ENCODE measurements at places on chromosomes 12 and 14. TPM values are rescaled to one million over a fixed set of nuclear protein-coding genes. Genes with fewer than 3 reads are reported as not detected.
A peak's percentile ranks its signal among the peaks of the same experiment; 100 is the strongest.

GRCh38 chr12:52041695-52042123 is 9.5 kb upstream of the NR4A1 start:
- DNase-seq = peak; percentile 44

KLHDC1 gene
- 0.90 TPM for total RNA-seq

DNA sequence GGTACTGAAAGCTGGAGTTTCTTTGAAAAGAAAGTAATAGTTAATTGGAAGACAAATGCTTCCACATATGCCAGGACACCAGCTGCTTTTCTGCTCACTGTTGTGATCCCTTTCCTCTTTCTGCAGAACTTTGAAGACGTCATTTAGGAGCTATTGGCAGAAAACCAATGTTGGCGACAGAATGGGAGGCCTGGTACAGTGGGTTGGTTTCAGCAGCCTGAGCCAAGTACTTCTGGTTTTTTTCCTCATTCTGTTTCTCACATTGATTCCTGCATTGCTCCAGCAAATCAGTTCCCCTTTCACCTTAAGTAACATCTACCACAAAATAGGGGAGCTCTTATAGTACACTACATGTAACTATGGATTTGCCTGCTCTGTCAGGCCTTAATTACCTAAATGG is 96.9 kb downstream of the FIGNL2 start:
- peak; percentile 11 for DNase-seq

DNA sequence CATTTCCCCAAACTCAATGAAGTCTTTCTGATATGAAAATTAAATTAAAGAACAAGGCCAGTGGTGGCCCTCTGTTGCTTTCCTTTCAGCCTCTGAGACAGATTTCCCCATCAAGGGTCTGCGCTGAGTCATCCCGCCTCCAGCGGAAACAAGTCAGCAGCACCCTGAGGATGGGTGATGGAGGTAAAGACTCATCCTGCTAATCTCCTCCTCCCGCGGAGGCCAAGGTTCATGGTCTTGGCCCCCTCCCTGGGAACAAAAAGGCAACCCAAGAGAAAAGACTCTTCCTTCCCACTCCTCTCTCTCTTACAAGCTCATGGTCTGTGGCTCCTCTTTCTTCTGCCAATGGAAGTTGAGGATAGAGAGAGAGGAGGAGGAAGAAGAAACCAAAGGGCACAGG is 9.0 kb upstream of the NUMB start:
- DNase-seq = peak; percentile 59

RTN1 gene
- 0.18 TPM for total RNA-seq

DNA sequence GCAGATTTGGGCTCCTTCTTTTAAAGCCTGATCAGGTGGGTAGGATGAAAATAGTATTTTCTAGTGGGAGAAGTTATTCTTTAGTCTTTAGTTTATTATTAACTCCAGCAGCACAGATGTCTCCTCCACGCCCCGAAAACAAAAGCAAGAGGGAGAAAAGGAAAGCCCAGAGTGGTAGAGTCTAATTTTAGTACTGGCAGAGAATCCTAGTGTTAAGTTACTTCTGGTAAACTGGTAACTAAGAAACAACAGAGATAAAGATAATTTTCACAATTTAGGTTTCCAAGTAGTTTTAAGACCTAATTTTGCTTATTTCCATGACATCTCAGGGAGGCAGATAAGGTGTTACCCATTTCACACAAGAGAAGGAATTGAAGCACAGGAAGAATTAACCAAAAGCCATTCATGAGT is 16.3 kb downstream of the ATP5MC2 start:
- DNase-seq = peak; percentile 22

GRCh38 chr12:88876857-88877256 is 296.6 kb upstream of the KITLG start:
- peak; percentile 45 for DNase-seq

DNA sequence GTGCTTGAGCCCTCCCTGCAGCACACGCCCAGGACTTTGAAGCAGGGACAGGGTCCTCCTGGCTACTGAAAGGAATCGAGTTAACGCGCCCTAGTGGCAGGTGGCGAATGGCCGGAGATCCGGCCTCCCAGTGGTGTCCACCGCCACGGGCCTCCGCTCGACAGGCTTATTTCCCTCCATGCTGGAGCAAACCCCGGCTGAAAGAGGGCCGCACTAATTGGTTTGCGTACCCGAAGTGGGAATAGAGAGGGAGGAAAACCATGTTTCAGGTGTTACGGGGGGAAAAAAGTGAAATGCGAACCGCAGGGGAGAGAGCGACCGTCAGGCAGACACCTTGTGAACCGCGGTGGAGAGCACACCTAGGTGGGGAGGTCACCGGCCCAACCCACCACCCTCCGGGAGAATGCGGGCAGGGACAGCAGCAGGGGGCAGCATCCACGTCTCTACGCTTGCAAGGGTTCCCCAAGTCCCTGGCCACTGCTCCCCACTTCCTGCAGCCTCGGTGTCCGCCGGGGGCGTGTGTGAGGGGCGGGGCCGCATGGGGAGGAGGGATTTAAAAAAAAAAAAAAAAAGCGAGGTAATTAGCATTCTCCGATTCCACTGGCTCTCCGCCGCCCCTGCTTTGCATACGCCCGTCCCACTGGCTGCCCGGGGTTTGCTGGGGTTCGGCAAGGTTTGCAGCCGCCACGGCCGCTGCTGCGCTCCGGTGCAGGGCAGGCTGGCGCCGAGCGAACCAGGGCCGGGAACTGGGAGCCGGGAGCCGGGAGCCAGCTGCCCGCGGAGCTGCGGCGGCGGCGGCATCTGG is 224.6 kb upstream of the CRY1 start:
- DNase-seq = peak; percentile 88

ANO2 gene
- total RNA-seq = not detected

DNA sequence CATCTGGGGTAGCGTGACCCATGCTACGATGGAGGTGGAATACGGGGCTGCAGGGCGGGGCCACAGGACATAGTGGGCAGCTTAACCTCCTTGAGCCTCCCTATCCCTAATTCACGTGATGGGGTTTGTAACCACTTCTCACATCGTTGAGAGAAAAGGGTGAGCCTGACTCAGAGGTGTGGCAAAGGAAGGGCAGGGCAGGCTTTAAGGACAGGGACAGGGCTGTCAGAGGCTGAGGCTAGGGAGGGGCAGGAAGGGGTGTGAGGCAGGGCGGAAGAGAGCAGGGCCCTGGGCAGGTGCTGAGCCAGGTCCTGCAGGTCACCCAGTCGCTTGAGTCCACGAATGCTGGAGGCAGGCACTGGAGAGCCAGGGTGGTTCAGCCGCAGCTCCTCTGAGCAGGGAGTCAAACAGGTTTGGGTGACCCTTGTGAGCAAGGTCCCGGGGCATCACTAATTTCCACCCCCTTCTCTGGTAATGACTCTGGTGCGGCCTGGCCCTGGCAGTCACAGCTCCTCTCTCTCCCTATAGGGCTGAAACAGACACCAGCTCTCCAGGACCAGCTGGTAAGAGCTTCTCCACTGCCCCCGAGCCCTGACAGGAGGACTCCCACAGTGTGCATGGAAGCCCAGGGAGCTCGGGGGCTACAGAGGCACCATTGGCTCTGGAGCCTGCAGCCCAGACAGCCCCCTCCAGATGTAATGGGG is 7.5 kb upstream of the AQP2 start:
- DNase-seq = no peak

DNA sequence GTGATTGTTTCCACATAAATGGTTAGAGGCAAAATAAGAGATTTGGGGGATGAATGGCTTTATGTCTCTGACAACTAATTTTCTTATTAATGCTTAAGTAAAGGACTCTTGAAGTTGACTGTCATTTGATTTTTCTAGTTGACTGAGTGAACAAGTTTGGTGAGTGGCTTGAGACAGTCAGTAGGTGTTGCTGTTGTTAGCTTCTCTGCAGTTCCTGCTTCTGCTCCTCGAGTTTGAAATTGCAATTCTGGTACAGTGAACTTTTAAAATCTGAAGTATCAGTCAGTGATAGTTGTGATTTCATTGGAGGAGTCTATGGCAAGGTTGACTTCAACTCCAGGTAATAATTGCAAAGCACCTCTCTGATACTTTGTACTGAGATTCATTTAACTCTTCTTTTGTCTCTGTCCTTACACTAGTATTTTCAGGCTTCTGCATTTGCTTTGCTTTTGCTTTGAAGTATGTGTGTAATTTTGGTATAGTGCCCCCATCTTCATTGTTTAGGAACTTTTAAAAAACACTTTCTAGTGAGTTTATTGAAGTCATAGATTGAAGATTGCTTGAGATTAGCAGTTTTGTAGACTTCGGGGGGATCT is 415.5 kb downstream of the PCNX1 start:
- DNase-seq = peak; percentile 67

NPFF gene
- not detected for total RNA-seq

- DNase-seq = no peak
Measured at GRCh38 chr12:98997899-98998298, 352.8 kb downstream of the APAF1 start.

GRCh38 chr14:105273062-105273461 is 24.7 kb downstream of the BTBD6 start:
- DNase-seq = no peak

DIABLO gene
- 102 TPM for total RNA-seq

SLC17A8 gene
- not detected for total RNA-seq

- peak; percentile 70 for DNase-seq
Measured at GRCh38 chr12:54195737-54196347, 7.1 kb upstream of the SMUG1 start.

- DNase-seq = no peak
Measured at GRCh38 chr12:96710127-96710745, 196.8 kb upstream of the NEDD1 start.

GRCh38 chr14:22973217-22974032 is 8.9 kb downstream of the AJUBA start:
- DNase-seq = peak; percentile 70

YY1 gene
- 26.7 TPM for total RNA-seq

MYF5 gene
- not detected for total RNA-seq
